ENCODE measurements at places on chromosomes 6 and 20.

GRCh38 chr6:5695260-5696245 lies 311.2 kb downstream of the NRN1 start:
- no peak for DNase-seq

GRCh38 chr6:155108070-155108820 lies 113.1 kb downstream of the TIAM2 start:
- DNase-seq = peak; percentile 43

DNA sequence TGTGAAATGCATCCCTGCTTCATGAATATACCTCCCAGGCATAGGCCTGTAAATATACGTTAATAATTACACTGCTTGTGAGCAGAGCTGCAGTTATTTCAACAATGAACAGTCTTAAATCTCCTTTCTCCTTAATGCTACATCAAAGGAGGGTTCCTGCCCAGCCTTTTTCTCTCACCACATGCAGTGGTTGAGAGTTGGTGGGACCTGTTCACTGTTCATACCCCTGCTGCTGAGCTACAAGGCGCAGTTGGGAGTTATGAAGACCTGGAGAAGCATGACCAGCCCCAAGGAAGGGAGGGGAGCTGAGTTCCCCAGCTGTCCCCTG lies 111.9 kb upstream of the FOXQ1 start:
- DNase-seq = no peak

DNA sequence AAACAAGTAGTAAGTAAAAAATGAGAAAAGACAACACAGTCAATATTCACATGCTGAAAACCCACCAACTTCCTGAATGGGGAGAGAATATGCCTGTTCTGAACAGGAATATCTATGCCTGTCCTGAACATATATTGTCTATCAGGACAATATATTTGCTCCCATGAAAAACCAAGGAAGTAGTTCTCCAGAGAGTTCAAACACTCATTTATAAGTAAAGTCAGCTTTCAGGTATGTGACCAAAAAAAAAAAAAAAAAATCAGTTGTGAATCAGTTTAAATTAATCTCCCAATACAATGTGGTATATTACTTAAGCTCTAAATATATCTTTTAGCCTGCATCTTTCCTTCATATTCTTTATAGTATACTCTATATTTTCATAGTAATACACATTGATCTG lies 119.5 kb downstream of the MYB start:
- no peak for DNase-seq

DNA sequence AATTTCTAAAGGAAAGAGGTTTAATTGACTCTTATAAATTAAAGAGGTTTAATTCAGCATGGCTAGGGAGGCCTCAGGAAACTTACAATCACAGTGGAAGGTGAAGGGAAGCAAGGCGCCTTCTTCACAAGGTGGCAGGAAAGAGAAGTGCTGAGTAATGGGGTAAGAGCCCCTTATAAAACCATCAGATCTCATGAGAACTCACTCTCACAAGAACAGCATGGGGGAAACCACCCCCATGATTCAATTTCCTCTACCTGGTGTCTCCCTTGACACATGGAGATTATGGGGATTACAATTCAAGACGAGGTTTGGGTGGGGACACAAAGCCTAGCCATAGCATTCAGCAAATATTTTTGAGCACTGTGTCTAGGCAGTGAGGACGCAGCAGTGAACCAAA lies 3.9 kb upstream of the IPCEF1 start:
- no peak for DNase-seq

DNA sequence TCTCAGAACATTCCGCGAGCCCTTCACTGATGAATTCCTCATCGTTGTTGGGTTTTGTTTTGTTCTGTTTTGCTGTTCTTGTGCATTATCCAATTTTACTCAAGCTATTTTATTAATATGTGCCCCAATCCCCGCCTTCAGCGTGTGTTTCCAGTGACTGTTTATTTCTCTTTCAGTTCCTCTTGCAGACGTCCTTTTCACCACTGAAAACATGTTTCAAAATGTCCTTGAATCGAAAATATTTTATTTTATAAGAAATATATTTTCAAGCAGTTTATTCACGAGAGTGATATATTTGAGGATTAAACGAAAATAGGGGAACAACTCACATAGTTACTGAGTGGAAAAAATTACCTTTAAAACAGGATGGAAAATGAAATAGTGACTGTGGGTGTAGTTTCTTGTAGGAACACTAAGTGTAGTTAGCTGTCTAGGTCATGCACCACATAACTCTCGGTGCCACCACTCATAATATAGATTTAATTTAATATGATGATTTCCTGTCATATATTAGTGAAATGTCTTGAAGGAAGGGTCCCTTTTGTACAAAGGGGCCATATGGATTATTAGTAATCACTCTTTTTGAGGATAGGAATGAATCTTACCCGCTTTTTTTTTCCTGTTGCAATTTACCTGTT lies 45.3 kb upstream of the HDDC2 start:
- no peak for DNase-seq

DNA sequence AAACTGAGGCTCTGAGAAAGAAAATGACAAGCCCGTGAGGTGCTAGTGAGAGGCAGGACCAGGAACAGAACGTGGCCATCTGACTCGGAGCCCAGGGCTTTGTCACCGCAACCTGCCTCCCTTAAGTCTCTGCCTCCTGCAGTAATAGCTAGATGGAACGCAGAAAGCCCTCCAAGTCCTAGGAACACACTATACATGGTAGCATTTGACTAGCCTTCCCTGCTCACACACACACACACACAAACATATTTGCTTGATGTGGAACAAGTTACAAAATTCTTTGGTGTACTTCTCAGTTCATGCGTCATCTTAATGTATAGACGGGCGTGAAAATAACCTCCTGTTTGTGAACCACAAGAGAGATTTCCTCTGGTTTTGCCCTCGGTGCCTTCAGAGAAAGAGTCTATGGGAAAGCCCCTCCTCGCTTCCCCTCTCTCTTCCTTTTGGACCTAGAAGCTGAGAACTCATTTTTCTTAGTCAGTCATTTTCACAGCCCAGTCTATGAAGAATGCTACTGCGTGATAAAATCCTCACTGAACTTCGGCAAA lies 38.8 kb downstream of the C6orf52 start:
- DNase-seq = no peak

DNA sequence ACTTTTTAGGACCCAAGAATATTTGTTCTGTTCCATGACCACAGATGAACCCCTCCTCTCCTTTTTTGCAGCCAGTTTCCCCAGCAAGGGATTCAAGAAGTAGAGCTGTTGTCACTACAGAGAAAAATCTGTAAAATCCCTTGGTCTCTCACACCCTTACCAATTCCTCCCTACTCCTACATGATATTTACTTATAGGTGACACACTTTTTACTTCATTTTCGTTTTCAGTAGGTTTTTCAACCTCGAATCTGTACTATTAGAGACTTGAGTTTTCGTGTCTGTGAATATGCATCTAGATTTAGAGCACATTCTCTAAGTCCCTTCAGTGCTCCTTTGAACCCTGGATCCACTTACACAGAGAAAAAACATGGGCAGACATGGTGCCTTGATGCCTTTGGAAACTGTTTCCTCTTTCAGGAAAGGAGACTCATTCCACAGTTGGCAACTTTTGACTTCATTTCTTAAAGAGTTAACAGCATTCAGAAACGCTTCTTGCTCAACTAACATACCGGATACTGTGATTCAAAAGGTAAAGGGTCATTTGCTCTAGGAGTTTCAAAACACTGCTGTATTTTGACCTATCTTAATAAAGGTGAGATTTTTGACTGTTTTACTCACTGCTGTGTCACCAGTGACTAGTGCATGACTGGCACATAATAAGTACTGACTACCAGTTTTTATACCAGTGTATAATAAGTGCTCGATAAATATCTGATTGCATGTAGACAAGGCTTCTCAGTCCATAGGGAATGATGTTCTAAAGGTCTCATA lies 50.6 kb downstream of the LAMA4 start:
- no peak for DNase-seq

DNA sequence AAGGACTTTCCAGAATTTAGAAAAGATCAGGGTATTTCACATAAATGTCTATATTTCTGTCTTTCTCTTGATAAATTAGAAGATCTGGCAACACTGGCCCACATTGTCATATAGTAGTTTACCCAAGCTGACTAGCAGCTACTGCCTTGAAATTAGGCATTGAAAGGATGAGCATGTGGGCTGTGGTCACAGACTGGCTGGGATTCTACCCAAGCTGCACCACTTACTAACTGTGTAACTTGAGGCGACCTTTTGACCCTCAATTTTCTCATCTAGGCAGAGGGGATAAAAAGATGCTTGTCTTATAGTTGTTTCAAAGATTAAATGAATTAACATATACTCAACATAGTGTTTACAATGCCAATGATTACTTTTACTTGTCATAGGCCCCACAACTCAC lies 152.7 kb upstream of the BMP2 start:
- DNase-seq = no peak

- no peak for DNase-seq
Measured at GRCh38 chr6:159902620-159903019, 11.8 kb downstream of the MAS1 start.

- DNase-seq = peak; percentile 90
Measured at GRCh38 chr6:36340618-36341454, 4.1 kb upstream of the BNIP5 start.

DNA sequence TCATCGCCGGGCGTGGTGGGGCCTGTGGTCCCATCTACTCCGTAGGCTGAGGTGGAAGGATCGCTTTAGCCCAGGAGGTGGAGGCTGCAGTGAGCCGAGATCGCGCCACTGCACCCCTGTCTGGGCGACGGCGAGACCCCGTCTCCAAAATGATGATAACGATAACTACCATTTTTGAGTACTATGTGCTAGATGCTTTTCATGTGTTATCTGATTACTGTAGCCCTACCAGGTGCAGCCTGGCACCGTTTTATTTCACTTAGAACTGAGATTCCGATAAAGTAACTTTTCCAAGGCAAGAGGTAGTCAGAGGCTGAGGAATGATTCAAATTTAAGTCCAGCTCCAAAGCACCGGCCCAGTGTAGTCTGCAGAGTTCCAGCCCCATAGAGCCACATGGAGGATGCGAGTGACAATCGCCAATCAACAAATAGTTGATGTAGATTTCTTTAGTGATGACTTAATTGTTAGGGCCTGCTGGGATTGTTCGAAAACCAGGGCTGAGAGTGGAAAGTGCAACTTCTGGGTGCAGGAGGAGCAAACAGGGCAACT lies 727 bp downstream of the ERMARD start:
- DNase-seq = no peak

DNA sequence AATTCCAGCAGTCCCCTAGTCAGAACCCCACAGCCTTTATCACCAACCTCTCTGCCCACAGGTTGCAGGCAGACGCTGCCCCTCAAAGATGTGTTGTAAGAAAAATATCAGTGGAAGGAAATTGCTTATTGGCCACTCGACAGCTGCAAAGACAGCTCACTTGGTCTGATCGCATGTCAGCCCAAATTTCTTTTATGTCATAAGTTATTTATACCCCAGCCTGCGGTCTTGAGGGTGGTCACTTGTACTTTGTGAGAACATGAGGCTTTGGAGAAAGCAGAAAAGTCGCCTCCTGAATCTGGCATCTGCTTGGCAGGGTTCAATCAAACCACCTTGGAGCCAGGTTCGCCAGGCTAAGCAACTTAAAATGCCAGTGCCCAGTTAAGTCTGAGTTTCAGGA lies 236.5 kb upstream of the CDH4 start:
- no peak for DNase-seq

DNA sequence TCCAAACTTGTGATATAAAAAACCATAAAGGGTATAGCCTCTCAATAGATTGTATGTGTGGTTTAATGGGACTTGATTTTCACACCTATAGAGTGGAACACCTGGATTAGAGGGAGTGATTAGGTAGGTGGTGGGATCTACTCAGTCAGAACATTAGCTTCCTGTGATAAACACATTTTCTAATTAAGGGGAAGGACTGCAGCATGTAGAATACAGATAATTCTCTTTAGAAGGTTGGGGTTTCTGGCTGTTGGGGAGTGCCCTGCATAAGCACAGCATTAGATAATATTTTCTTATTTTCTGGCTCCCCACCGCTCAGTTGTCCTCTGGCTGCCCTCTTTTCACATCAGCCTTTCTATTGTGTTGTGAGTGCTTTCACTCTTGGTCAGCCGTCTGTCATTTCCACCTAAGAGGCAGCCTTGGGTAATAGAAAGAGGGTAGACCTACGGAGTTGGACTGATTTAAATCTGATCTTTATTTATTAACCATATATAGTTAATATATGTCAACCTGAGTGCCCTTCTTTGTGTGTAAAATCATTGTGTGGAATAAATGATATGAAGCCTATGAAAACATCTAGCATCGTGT lies 8.0 kb downstream of the CSE1L start:
- no peak for DNase-seq
